Spleen (tissue), 13 donors: ENCODE measurements at places on chromosomes 11 and 22. TPM values are rescaled to one million over a fixed set of nuclear protein-coding genes. Genes with fewer than 3 reads are reported as not detected.

GRCh38 chr11:108491936-108492335 lies 6.2 kb downstream of the POGLUT3 start:
- no peak overlapping the region for H3K27ac ChIP-seq
- no peak overlapping the region for H3K4me3 ChIP-seq
- peaks cover 9% of the 10 kb centered on the region for H3K36me3 ChIP-seq
- no peak for DNase-seq

- no peak for DNase-seq
- no peaks in the 10 kb centered on the region for H3K4me1 ChIP-seq
- no peak overlapping the region for H3K4me3 ChIP-seq
- no peak overlapping the region for H3K27ac ChIP-seq
Observed at GRCh38 chr22:37982151-37982785, 2.1 kb downstream of the SOX10 start.

- H3K27me3 ChIP-seq, result no peaks in the 10 kb centered on the region
- H3K4me1 ChIP-seq, result no peaks in the 10 kb centered on the region
- DNase-seq, result no peak
- no peak overlapping the region for H3K27ac ChIP-seq
Observed at GRCh38 chr22:23550049-23550650, 29.9 kb downstream of the IGLL1 start.

DNA sequence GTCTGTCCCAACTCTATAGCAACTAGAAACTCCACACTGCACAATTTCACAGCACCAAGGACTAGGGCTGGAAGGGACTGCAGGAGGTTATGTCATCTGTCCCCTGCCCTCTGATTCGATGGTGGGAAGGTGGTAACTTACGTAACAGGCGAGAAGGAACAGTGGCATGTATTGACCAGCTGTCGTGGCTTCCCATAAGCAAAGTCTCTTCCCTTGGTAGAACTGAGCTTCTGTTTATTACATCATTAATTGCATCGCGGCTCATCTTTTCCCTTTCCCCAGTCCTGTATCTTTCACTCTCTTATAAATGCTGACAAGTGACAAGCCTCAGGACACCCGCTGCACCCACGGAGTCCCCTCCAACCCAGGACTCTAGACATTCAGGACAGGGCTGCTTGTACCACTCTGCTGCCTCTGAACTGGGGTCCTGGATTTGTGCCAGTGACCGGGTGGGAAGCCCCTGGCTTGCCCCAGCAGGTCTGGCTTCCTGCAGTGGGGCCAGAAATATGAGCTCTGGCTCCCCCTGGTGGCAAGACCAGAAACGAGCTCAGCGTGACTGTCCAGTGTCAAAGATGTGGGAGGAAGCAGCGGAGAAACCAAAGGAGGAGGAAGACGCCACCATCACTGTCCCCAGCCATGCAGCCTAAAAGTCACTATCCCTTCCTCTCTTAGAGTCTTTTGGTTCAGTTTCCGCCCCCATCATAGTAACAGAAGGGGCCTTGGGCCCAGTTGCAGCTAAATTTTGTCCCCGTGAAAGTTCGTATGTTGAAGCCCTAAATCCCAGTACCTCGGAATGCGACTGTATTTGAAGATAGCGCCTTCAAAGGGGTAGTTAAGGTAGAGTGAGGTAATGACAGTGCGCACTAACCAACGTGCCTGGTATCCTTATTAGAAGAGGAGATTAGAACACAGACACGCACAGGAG lies 84.5 kb downstream of the ISX start:
- peak; percentile 79 for DNase-seq
- no peak overlapping the region for H3K4me3 ChIP-seq
- peaks cover 4% of the 10 kb centered on the region for H3K4me1 ChIP-seq
- no peak overlapping the region for H3K27ac ChIP-seq
- H3K36me3 ChIP-seq, result no peaks in the 10 kb centered on the region
- H3K27me3 ChIP-seq, result no peaks in the 10 kb centered on the region

GRCh38 chr11:79486242-79486984 lies 45.6 kb upstream of the TENM4 start:
- no peaks in the 10 kb centered on the region for H3K36me3 ChIP-seq
- no peak overlapping the region for H3K4me3 ChIP-seq
- H3K27me3 ChIP-seq, result no peaks in the 10 kb centered on the region
- DNase-seq, result no peak
- H3K4me1 ChIP-seq, result peaks cover 8% of the 10 kb centered on the region

The XNDC1N gene
- 4.5 TPM for polyA plus RNA-seq

DNA sequence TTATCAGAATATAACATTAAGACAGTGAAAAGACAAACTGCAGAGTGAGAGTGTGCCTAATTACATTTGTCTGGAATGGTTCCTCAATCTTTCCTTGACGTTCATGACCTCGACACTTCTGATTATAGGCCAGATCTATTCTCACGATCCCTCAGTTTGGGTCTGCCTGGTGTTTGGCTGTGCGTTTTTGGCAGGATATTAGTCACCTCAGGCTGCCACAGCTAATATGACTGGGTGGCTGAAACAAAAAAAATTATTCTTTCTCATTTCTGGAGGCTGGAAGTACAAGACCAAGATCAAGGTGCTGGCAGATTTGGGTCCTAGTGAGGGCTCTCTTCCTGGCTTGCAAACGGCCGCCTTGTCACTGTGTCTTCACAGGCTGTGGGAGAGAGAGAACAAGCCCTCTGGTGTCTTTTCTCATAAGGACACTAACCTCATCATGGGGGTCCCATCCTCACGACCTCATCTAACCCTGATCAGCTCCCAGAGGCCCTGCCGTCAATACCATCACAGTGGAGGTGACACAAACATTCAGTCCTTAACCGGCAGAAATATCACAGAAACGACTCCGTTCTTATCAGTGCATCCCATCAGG lies 23.2 kb downstream of the IFITM10 start:
- no peaks in the 10 kb centered on the region for H3K36me3 ChIP-seq
- H3K4me1 ChIP-seq, result peaks cover 19% of the 10 kb centered on the region
- no peak overlapping the region for H3K27ac ChIP-seq
- H3K4me3 ChIP-seq, result no peak overlapping the region

DNA sequence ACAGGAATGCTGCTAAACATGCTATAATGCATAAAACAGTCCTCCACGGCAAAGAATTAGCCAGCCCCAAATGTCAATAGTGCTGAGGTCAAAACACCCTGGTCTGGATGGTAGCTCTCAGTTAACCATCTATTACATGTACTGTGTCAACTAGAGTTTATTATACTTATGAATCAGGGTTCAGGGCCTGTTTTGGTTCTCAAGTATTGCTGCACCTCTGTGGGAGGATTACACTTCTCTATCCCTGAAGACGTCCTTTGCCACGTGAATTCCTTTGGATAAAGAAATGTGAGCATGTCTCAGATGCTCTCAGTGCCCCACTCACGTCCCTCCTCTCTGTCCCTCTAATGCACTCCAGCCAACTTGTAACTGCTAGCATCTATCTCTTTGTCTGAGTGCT lies 53.4 kb downstream of the SLC1A2 start:
- no peaks in the 10 kb centered on the region for H3K36me3 ChIP-seq
- no peaks in the 10 kb centered on the region for H3K27me3 ChIP-seq
- H3K27ac ChIP-seq, result no peak overlapping the region
- H3K4me1 ChIP-seq, result no peaks in the 10 kb centered on the region
- DNase-seq, result no peak

GRCh38 chr11:12119502-12119901 lies 9.1 kb downstream of the MICAL2 start:
- no peak overlapping the region for H3K4me3 ChIP-seq
- peaks cover 3% of the 10 kb centered on the region for H3K4me1 ChIP-seq
- DNase-seq, result no peak
- no peaks in the 10 kb centered on the region for H3K27me3 ChIP-seq

The ANGPTL5 gene
- polyA plus RNA-seq, result not detected

The SOX10 gene
- 0.20 TPM for polyA plus RNA-seq

DNA sequence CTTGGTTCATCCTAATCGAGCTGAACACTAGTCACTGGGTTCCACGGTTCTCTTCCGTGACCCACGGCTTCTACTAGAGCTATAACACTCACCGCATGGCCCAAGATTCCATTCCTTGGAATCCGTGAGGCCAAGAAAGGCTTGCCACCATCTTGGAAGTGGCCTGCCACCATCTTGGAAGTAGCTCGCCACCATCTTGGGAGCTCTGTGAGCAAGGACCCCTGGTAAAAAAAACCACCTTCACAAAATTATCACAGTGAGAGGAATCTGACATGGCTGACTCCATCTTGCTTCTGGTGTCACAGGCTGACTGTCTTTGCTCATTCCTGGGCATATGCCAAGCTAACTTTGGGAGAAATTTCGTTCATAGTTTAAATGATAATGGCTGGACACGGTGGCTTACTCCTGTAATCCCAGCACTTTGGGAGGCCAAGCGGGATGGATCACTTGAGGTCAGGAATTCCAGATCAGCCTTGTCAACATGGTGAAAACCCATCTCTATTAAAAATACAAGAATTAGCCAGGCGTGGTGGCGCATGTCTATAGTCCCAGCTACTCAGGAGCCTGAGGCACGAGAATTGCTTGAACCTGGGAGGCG lies 18.9 kb upstream of the KCTD14 start:
- DNase-seq, result no peak
- no peaks in the 10 kb centered on the region for H3K36me3 ChIP-seq
- H3K27me3 ChIP-seq, result no peaks in the 10 kb centered on the region
- peaks cover 6% of the 10 kb centered on the region for H3K4me1 ChIP-seq

The RCOR2 gene
- polyA plus RNA-seq, result 0.18 TPM

The TNNI2 gene
- 13.0 TPM for polyA plus RNA-seq

DNA sequence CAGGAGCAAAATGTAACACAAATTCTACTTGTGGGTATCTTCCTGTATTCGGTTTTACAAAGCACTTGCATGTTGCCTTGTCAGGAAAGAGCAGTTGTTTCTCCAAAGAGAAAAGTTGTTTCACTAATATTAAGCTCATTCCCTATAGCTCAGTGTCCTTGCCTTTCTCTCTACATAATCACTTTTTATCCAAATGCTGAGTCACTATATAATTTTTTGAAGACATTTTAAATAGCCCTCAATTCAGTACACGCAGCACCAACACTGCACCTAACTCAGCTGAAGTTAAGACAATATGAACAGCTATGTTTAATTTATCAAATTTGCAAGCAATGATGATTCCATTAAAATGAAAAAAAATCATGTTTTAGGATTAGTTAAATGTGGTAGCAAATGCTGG lies 14.5 kb upstream of the MRTFA start:
- DNase-seq, result no peak
- H3K36me3 ChIP-seq, result no peaks in the 10 kb centered on the region
- peaks cover 56% of the 10 kb centered on the region for H3K4me1 ChIP-seq
- peak overlapping the region; percentile 82 for H3K27ac ChIP-seq
- H3K27me3 ChIP-seq, result no peaks in the 10 kb centered on the region
- H3K4me3 ChIP-seq, result peak overlapping the region; percentile 70

- H3K4me1 ChIP-seq, result peaks cover 44% of the 10 kb centered on the region
- peak overlapping the region; percentile 98 for H3K27ac ChIP-seq
- peak; percentile 99 for DNase-seq
- peaks cover 10% of the 10 kb centered on the region for H3K36me3 ChIP-seq
- no peak overlapping the region for H3K4me3 ChIP-seq
- H3K27me3 ChIP-seq, result no peaks in the 10 kb centered on the region
Observed at GRCh38 chr11:64846998-64847666, 2.7 kb upstream of the CDC42BPG start.

- H3K4me3 ChIP-seq, result no peak overlapping the region
- DNase-seq, result no peak
- H3K27ac ChIP-seq, result no peak overlapping the region
- no peaks in the 10 kb centered on the region for H3K27me3 ChIP-seq
- H3K36me3 ChIP-seq, result no peaks in the 10 kb centered on the region
Observed at GRCh38 chr11:105988197-105988596, 33.8 kb downstream of the MSANTD4 start.

DNA sequence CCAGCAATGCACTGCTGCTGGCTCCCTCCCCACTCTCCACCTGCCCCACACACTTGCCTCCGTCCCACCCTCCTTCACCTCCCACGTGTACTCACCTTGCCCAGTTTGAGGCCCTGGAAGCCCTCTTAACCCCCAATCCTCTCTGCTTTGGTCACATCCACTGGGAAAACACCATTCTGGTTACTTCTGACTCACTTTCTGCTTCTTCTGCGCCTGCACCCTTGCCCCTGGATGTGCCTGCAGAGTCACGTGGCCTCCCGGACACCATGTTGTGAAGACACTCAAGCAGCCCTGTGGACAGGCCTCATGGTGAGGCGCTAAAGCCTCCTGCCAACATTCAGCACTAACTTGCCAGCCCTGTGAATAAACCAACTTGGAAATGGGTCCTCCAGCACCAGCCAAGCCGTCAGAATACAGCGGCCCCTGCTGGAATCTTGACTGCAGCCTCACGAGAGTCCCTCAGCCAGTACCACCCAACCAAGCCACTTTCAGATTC lies 2.6 kb upstream of the NAALADL1 start:
- DNase-seq, result no peak
- H3K36me3 ChIP-seq, result no peaks in the 10 kb centered on the region
- H3K27ac ChIP-seq, result no peak overlapping the region
- H3K27me3 ChIP-seq, result no peaks in the 10 kb centered on the region

- no peak overlapping the region for H3K27ac ChIP-seq
- no peaks in the 10 kb centered on the region for H3K4me1 ChIP-seq
- no peak overlapping the region for H3K4me3 ChIP-seq
- H3K36me3 ChIP-seq, result no peaks in the 10 kb centered on the region
- DNase-seq, result no peak
Observed at GRCh38 chr11:35553021-35553420, 27.6 kb upstream of the PAMR1 start.

The SYT7 gene
- 0.48 TPM for polyA plus RNA-seq
